ENCODE measurements at places on chromosomes 3 and 15.

DNA sequence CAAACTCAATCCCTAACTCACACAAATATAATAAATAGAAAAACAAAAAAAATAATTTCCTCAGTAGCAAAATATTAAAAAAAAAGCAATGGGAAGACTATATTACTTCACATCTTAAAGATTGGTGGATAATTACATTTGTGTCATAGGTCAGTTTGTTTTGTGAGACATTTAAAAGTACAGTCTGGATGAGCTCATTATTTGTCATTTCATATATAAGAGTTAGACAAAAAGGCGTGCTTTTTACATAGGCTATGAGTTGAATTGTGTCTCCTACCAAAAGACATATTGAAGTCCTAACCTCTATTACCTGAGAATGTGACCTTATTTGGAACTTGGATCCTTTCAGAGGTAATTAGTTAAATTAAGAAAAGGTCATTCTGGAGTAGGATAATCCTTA, 710.1 kb upstream of the CBLB start:
- no peak for DNase-seq

GRCh38 chr3:58693940-58694850, 27.6 kb upstream of the FAM3D start:
- DNase-seq: no peak

- DNase-seq: no peak
These were observed 27.5 kb downstream of the CRYGS start for GRCh38 chr3:186516646-186517045.

GRCh38 chr3:182713743-182714517, 79.4 kb upstream of the ATP11B start:
- DNase-seq: no peak

- DNase-seq: no peak
These were observed 78.2 kb upstream of the TRPM1 start for GRCh38 chr15:31179693-31180092.

DNA sequence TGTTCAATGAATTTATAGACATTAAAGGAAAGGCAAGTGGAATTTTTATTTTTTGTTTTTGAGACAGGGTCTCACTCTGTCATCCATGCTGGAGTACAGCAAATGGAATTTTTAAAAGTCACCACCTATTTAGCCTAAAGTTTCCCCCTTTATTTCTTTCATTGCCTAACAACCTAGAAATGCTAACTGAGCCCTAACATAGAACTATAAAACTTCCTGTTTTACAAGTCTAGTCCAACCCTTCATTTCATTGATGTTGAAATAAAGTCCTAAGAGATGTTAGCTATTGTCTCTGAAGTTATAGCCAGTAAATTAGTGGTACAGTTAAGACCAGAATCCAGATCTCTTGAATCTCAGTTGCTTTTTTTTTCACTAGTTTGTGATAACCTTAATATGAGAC, 39.0 kb downstream of the MAPK6 start:
- no peak for DNase-seq

- DNase-seq: no peak
These were observed 260.2 kb upstream of the NAALADL2 start for GRCh38 chr3:174598885-174599439.

- DNase-seq: no peak
These were observed 217.8 kb upstream of the CBLB start for GRCh38 chr3:106086636-106087035.

- no peak for DNase-seq
These were observed 77.2 kb downstream of the C3orf38 start for GRCh38 chr3:88226910-88227309.

DNA sequence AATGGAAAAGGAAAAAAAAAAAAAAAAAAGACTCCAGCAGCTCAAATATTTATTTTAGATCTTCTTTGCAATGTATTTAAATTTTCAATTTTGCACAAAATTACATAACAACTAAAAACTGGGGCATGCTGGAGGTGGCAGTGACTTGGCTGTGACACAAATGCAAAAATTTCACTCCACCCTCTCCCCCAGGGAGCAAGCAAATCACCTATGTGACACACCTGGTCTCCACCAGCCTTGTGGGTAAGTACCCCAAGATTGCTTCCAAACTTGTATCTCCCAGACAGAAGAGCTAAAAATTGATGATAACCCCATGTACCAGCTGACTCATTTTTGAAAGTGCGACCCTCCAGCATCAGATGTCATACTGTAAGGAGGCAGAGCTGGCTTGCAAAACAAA, 32.0 kb downstream of the UBE3A start:
- no peak for DNase-seq

GRCh38 chr3:179037351-179037750, 34.3 kb downstream of the ZMAT3 start:
- DNase-seq: peak; percentile 81

- no peak for DNase-seq
These were observed 251.5 kb downstream of the NSUN3 start for GRCh38 chr3:94314218-94314883.

- no peak for DNase-seq
These were observed 118.5 kb downstream of the OPA1 start for GRCh38 chr3:193711523-193711963.

GRCh38 chr15:99504071-99504822, 61.5 kb upstream of the MEF2A start:
- no peak for DNase-seq

- DNase-seq: no peak
These were observed 195.6 kb downstream of the TCF12 start for GRCh38 chr15:57114070-57114469.

Data from stimulated activated CD4-positive, alpha-beta T cell treated with anti-CD3 and anti-CD28 coated beads, Interleukin-15, amount 100 ng/mL, for 24 hours (primary cell).